Astrocyte of the cerebellum (primary cell): ENCODE measurements at places on chromosomes 1 and 21.

DNA sequence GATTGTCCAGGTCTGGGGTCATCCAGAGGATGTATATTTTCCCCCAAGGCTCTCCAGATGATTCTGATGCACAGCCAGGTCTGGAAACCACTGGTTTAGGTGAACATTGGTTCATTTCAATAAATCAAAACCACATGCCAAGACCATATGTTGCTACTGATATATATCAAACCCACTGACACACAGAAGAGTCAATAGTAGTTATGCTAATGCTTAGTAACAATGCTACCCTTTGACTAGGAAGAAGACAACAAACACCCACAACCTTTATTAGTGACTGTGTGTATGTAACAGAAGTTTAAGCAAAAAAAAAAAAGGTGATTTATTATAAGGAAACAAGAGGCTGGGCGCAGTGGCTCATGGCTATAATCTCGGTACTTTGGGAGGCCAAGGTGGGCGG is 35.6 kb upstream of the POU2F1 start:
- DNase-seq, result no peak

DNA sequence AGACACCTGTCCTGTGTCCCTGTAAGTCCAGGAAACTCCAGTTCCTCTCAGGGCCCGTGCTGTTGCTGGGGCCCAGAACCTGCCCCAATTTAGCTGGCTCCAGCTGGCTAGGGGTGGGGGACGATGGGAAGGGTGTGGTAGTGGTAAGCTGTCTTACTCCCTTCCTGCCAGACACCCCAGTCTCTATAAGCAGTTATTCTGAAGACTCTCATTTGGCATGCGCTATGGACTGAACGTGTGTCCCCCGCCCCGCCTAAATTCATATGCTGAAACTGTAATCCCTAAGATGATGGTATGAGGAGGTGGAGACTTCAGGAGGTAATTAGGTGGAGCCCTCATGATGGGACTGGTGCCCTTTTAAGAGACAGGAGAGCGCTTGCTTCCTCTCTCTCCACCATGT is 82.0 kb downstream of the MAP3K7CL start:
- no peak for DNase-seq

DNA sequence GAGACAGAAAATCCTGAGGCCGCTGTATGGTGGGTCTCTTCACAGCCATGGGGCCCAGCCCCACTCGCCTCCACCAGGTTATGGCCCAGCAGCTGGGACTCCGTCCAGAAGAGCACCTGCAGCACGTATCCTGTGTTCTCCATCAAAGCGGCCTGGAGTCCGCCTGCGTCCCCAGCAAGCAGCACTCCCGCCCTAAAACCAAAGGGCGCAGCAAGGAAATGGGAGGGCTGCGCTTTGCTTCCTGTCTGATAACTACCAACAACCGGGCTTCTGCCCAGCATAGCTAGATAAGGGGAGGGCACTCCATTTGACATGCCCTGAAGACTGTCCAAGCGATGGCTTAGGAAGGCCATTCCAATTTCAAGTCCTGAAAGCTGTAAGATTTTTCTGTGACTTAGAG is 119.9 kb downstream of the KCNJ15 start:
- no peak for DNase-seq

DNA sequence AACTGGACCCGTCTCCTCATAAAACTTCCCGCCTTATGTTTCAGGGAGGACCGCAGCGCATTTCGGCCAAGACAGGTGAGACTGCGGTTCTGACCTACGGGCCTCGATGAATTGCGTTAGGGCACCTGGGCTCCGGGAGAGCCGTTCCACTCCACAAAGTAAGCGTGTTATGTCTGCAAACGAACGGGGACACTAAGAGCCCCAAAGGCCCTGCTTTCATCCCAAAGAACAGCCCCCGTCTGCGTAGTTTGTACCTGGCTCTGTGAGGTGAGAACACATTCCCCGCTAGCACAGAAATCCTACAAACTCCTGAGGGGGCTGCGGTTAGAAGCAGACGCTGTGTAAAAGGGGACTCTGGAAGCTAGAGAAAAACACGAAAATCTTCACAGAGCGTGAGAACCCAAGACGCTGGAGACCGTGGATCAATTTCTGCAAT is 41.6 kb upstream of the PPIAL4F start:
- DNase-seq, result no peak

DNA sequence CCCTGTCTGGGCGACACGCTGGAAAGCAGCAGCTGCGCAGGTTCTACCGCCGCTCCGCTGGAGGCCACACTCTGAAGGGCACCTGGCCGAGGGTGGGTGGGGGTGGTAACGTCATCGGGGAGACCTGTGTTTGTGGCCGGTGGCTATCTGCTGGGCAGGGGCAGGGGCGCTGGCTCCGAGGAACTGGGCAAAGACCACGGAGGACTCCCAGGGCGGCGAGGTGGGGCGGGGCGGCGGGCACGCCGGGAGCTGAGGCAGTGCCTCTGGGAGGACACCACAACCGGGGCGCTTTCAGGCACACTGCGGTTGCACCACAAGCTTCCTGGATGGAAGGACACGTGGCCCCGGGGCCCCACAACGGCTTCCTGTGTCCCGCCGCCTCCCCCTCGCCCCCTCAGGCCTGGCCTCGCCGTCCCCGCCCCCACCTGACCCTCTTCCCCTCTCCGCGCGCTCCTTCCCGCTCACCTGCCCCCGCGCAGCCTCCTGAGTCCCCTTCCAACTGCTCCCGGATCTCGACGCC is 3.3 kb upstream of the DENND2D start:
- DNase-seq, result no peak

DNA sequence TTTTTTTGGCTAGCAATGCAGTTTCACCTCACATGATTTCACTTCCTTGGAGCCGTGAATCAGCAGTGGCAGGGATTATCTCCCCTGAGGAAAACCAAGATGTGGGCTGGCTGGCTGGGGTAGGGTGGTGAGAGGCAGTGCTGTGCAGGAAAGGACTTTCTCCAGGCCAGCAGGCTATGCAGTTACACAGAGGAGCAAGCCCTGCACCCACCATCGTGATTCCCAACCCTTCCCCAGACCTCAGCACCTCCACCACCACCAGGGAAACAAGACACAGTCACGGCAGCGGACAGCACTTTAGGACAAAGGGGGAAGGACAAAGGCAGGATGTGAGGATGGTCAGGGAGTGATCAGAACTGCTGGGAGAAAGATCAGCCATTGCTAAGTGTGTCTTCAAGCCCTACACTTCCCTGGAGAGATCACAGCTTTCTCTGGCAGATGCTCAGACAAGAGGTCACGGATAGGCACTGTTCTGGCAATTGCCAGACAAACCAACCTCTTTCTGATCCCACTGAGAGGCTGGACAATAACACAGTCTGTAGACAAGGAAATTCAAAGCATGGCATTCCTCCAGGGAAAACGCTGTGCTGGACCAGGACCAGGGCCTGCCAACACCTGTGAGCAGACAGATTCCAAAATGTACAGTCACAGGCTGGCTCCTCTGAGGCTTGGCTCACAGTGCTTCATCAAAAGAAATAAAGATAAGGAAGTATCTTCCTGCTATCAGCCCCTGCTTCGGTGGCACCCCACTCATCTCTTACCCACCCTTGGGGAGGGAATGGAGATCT is 509.4 kb downstream of the SMYD3 start:
- no peak for DNase-seq

DNA sequence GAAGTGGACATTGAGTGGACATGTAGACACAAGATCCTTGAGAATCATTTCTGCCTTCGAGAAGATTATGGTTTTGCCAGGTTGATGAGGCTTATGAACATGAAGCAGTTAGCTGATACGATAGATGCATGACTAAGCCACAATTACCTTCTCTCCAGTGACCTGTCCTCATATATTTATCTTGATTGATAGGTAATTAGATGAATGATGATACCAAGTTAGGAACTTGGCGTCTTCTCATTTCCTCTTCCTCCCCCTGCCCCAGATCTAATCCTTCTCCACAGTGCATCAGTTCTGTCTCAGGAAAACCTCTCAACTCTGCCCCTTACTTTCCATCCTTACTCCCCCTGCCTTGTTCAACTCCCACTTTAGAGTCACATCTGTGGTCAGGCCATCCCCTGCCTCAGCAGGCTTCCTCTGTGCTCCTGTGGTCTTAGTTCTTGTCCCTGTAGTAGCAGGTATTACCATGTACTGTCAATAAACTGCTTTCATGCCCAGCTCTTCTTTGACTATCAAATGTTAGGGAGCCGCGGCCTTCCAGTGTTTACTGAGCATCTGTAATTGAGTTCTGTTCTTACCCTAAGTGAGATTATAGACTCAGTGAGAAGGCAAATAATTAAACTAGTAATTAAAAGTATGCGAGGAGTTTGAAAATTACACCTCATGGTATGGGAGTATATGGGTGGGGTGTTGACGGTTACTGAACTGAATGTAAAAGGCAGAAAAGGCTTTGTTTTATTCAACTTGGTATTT is 5.1 kb downstream of the ST6GALNAC3 start:
- DNase-seq, result no peak

- no peak for DNase-seq
Observed at GRCh38 chr1:33599516-33600115, 127.2 kb downstream of the ZSCAN20 start.

DNA sequence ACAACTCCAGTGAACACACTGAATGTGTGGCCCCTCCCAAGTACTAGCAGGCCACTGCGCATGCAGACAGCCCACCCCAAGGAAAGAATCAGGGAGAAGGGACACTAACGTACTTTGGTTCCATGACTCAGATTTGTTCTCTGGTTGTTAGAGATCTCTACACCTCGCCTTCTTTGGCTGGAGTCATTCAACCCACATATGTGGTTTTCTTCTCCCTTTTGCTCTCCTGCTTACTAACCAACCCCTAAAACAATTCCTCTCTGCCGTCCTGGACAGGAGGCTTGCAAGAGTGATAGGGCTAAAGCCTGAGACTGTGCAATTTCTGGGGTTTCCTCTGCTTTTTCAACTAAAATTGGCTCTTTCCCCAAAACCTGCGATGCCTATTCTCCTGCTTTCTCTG is 5.7 kb upstream of the CD48 start:
- DNase-seq, result no peak

GRCh38 chr1:22613572-22613918 is 22.9 kb upstream of the C1QA start:
- no peak for DNase-seq

DNA sequence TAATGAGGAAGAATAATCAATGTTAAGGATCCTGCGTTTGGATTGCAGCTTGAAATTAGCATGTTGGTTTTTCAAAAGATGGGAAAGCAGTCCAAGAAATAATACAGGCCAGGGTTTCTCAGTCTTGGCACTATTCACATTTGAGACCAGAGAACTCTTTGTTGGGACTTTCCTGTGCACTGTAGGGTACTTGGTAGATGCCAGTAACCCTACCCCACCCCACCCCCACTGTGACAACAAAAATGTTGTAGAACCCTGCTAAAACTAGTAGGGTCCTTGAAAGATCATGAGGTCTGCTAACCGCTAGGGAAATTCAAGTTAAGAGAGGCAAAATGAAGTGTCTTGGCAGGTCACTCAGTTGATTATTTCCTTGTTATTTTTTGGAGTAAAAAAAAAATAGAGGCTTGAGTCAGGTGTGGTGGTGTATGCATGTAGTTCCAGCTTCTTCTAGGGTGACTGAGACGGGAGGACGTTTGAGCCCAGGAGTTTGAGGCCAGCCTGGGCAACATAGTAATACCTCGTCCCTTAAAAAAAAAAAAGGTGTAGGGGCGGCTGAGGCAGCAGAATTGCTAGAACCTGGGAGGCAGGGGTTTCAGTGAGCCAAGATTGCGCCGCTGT is 53.3 kb downstream of the SPEN start:
- no peak for DNase-seq

DNA sequence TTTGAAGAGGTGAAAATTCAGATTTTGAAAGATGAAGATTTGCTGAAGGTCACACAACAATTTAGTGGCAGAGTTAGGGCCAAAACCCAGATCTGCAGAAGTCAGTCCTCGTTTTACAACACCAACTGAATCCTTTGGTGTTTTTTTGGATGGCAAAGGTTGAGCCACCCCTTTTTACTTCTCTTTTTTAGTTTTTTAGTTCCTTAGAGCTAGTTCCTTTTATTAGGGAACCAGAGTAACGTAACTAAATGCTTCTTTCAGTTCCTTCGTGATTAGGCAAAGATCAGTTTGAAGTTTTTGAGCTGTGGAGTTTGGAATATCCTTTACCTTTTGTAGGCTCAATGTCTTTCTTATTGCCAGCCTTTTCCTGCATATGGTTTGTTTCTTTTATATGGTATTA is 67.9 kb upstream of the ARID1A start:
- DNase-seq, result no peak

GRCh38 chr1:187985145-187985896 is 1156.6 kb downstream of the PLA2G4A start:
- DNase-seq, result no peak

GRCh38 chr1:235632506-235633401 is 16.8 kb downstream of the GNG4 start:
- DNase-seq, result peak; percentile 50

- no peak for DNase-seq
Observed at GRCh38 chr1:184258525-184258924, 128.3 kb upstream of the C1orf21 start.

GRCh38 chr1:244150665-244151064 is 99.6 kb downstream of the ZBTB18 start:
- no peak for DNase-seq

DNA sequence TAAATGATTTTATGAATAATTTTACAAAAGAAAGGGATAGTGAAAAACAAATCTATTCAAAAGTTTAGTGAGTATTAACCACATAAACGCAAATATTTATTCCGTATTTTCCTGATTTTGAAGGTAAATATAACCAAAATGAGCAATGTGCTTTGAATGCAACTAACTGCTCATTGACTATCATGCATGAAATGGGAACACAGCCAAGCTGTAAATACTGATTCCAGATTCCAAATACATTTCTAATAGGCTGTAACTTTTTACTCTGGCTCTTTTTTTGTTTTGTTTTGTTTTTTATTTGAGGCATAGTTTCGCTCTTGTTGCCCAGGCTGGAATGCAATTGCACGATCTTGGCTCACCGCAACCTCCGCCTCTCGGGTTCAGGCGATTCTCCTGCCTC is 41.8 kb downstream of the SELENOF start:
- DNase-seq, result peak; percentile 5

GRCh38 chr1:183218971-183219615 is 33.0 kb downstream of the LAMC2 start:
- no peak for DNase-seq

DNA sequence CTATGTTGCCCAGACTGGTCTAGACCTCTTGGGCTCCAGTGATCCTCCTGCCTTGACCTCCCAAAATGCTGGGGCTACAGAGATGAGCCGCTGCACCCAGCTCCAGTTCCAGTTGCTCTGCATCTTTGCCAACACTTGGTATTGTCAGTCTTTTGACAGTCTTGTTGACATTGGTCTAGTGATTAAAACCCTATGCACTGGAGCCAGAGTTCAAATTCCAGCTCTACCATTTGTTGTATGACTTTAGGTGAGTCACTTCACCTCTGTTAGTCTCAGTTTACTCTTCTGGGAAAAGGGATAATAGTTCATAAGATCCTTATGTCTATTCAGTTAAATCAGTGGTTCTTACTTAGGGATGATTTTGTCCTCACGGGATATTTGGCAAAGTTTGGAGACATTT is 32.9 kb upstream of the MED18 start:
- DNase-seq, result no peak

- no peak for DNase-seq
Observed at GRCh38 chr1:221740369-221740992, 1.4 kb downstream of the DUSP10 start.

GRCh38 chr1:205748403-205749233 is 1.4 kb downstream of the NUCKS1 start:
- peak; percentile 37 for DNase-seq
